LNCaP clone FGC (cell line): ENCODE measurements at places on chromosomes 5 and 9.

DNA sequence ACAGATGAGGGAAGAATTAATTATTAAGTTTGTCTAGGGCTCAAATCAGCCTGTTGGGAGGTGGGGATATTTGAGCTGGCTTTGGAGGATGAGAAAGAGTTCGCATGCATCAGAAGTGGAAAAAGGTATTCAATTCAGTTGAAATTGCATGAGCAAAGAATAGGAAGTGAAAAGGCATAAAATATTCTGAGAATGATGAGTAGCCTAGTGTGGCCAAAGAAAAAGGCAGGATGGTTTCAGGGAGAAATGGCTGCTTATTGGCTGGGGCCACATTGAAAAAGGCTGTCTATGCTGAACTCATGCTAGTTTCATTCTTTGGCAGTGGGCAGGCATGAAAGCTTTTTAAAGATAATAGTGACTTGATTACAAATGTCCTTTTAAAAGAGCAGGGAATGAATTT lies 235.4 kb upstream of the RIOK2 start:
- DNase-seq, result no peak

- DNase-seq, result no peak
These were observed 4.4 kb downstream of the SPRY4 start for GRCh38 chr5:142320430-142320738.

DNA sequence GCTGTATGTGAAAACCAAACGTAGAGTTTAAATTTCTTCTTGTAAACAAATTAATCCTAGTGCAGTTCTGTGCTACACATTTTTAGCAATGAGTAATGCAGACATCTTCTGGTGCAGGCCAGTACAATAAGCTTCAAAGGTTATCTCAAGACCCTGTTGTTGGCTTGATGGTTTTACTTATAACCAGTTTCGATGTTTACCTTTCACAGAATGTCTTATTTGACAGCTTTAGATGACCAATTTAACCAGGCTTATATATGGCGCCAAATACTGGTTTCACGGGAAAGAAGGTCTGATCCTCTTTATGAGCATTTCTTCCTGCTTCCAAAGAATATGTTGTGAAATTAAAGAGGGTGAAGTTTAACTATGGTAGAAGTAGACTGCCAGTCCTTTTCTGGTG lies 9.9 kb downstream of the ZFAND5 start:
- DNase-seq, result no peak

DNA sequence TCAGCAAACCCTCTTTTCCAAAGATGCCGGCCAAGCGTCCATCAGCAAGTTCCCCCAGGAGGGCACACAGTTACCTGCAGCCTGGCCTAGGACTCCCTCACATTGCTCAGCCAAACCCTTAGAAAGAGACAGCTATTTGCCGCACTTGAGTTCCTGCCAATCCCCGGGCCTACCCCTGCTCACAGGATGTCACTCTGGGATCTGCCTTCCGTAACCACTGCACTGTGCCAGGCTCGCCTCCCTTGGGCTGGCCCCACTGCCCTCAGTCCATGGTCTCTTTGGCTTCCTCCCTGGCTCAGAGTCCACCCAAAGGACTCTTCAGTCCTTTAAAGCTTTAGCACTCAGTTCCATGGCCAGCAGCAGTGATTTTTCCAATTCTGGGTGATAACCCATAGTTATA lies 128.3 kb downstream of the NSG2 start:
- DNase-seq, result no peak

- DNase-seq, result no peak
These were observed 21.1 kb upstream of the CARTPT start for GRCh38 chr5:71697967-71698366.

DNA sequence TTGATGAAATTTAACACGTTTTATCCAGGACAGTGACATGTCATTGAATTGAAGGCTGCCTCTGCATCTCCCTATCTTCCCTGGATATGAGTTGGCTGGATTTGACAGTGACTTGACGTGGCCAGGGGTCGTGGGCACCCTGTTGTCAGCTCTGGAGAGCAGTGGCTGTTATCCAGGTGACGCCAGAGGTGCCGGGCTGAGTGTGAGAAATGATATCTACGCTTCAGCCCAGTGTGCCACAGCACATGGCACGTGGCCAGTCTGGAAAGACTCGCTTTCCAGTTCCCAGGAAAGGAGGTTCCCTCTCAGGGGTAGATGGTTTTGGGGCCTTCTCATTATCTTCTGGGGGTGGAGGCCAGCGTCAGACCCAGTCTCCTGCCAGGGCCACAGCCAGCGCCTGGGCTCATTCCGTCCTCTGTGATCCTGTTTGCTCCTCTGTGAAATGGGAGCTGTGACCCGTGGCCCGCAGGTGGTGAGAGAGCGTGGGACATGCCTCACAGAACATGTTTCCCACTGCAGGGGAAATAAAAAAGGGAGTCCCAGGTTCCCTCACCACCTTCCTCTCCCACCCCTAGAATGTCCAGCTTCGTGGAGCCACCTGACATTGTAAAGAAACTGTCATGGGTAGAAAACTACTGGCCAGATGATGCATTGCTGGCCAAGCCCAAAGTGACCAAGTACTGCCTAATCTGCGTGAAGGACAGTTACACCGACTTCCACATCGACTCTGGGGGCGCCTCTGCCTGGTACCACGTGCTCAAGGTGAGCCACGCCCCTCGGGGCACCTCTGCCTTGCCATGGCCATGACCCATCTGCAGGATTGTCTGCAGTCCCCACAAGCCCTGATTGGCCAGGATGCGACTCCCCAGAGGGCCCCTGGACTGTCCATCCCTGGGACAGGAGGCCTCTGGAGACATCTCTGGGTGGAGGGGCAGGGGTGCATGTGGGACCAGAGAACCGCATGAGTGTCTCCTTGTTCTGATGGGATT lies 76.5 kb downstream of the PHF2 start:
- no peak for DNase-seq

- no peak for DNase-seq
These were observed 48.6 kb downstream of the PSMB7 start for GRCh38 chr9:124366476-124367220.
